ENCODE measurements at places on chromosomes 1 and 21. TPM values are rescaled to one million over a fixed set of nuclear protein-coding genes. Genes with fewer than 3 reads are reported as not detected.
A peak's percentile ranks its signal among the peaks of the same experiment; 100 is the strongest.

GPA33 gene
- 21.0 TPM for total RNA-seq

C1orf141 gene
- total RNA-seq, result not detected

AGMAT gene
- 8.9 TPM for total RNA-seq

ERICH3 gene
- not detected for total RNA-seq

GRCh38 chr1:9689011-9689706 lies 37.6 kb downstream of the PIK3CD start:
- no peaks in the 10 kb centered on the region for H3K27me3 ChIP-seq
- peak overlapping the region; percentile 65 for H3K4me3 ChIP-seq
- peak; percentile 79 for DNase-seq
- H3K4me1 ChIP-seq, result peaks cover 66% of the 10 kb centered on the region
- H3K36me3 ChIP-seq, result peaks cover 24% of the 10 kb centered on the region
